ENCODE measurements at places on chromosomes 7 and 10.

DNA sequence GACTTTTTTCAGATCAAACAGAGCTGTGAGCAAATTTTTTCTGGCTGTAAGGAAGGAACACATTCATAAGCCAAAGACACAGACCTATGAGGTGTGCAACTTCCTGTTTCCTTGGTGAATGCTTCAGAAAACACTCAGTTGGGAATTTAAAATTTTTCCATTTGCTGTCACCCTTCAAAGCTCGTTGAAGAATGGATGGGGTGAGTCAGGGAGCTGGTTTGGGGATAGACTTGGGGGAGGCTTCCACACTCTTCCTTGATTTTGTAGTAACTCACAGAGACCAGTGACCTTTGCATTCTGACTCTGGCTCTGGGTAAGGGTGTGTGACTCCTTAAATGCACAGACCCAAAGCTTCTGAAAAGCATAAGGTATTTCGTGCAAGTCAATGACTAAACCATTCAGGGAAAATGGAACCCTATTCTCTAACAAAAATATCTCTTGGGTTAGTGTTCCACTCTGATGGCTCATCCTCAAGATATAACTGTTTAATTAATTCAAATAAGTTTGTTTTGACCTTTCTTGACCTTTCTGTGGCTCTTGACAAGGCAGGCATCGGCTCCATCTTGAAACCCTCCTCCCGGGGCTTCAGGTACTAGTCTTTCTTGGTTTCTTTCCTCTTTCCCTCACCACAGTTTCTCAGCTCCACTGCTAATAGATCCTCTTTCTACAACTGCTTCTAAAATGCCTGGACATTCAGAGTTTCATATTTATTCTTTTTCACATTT is 227.8 kb upstream of the INHBA start:
- DNase-seq: no peak

DNA sequence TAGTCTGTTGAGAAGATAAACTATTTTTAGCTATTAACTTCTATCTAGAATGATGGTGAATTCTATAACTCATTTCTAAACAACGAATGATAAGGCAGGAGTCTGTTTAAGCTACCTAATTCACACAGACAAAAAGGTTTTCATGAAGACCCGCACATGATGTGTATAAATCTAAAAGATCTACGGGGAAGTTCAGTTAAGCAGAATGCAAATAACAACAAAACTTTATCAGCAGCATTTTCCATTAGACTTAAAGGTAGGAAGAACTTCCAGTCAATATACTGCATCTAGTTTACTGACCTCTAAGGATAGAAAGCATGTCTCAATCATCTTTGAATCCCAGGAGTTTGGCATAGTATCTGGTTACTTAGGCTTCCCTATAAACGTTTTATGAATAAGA is 62.6 kb downstream of the CDK6 start:
- no peak for DNase-seq

DNA sequence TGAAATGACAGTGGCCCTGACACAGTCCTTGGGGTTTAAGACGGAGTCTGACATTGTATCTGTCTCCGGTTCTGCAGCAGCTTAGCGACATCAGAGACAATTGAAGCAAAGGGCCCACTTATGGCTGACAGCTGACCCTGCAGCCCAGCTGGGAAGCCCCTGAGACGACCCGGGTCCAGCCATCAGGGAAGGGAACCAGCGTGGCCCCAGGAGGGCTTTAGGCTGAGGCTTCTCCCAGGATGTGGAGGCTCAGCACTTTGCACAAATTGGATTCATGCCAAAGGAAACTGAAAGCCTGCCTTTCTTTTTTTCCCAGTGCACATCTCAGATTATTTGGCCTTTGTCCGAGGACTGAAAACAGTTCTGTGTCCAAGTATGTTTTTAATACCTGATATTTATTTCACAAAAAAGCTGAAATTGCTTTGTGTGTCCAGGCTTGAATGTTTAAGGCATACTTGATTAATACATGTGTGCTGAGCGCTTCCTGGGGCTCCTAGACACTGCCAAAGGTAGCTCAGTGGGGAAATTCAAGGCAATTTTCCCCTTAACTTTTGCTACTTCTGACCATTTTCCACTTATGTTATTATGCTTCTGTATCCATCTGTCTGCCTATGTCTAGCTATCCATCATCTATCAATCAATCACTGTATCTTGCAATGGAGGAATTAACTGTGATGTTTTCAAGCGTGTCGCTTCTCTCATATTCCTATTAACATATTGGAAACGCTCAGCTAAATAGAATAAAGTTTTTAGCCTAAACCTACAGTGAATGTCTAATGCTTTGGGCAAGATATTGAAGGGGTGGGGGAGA is 34.8 kb downstream of the KLF6 start:
- DNase-seq: no peak

GRCh38 chr7:37690206-37690605 is 6.6 kb downstream of the GPR141 start:
- DNase-seq: no peak

GRCh38 chr10:97178074-97178473 is 7.7 kb downstream of the SLIT1 start:
- DNase-seq: no peak

GRCh38 chr10:23525406-23525805 is 86.5 kb downstream of the OTUD1 start:
- no peak for DNase-seq

DNA sequence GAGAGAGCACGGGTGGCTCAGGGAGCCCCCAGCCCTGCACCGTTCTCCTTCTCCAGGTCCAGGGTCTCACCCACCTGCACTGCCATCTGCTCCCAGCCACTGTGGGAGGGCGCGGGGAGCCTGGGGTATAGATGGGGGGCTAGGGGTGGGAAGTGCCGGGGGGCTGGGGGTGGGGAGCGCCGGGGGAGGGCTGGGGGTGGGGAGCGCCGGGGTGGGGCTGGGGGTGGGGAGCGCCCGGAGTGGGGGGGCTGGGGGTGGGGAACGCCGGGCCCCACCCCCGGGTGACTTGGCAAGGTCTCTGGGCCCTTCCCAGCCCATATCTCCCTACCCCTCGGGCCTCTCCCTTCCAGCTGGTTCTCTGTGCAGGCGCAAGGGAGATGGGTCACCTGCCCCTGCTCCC is at the start of gene GRIFIN:
TSS of gene GRIFIN (minus strand) at position 101 of the 400 bp plus-strand sequence. CDS start at position 86, 15 bp downstream.
- DNase-seq: no peak

DNA sequence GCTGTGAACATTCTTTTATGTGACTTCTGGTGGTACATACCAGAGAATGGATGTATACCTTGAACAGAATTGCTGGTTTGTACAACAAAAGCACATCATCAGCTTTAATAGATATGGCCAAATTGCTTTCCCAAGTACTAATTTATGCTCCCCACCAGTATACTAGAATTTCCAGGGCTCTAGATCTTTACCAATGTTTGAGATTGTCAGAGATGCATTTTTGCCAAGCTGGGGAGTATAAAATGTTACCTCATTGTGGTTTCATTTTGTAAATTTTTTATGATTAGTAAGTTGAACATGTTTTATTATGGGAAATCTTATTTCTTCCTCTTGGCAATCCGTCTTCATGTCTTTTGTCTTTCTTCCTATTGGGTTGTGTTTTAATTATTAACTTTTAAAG is 179.9 kb upstream of the TMEM106B start:
- no peak for DNase-seq

DNA sequence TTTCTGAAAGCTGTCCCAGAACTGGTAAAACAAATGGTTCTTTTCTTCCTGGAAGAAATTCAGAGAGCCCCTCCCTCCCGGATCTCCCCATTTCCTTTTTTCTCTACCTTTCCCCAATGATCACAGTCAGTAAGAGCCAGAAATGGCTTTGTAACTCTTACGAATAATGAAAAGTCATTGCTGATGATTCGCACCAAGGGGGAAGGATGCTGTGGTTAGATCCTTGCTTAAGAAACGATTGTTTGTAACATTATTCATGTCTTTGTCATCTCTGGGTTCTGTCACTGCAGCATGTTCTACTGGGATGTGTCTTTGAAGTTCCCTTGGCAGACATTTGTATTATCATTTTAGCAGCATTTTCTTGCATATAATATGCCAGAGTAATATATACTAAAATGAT is 138.9 kb downstream of the CACNB2 start:
- no peak for DNase-seq

DNA sequence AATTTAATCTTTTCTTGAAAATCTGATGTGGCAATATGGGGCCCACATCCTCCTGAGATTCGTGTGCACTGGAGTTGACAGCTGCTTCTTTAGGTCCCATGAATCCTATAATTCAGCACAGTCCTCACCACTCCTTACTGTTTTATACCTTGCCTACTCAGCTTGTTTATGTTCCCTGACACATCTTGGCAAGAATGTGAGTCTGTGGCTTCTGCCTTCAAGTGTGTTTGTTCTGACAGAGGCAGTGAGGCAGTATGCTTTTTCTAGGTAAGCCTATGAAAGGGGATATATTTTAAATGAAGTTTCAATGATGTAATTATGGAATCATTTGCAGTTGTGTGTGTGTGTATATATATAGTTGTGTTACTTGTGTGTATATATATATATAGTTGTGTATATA is 106.4 kb downstream of the AMPH start:
- no peak for DNase-seq

GRCh38 chr10:68732651-68733050 is 11.6 kb downstream of the CCAR1 start:
- no peak for DNase-seq

DNA sequence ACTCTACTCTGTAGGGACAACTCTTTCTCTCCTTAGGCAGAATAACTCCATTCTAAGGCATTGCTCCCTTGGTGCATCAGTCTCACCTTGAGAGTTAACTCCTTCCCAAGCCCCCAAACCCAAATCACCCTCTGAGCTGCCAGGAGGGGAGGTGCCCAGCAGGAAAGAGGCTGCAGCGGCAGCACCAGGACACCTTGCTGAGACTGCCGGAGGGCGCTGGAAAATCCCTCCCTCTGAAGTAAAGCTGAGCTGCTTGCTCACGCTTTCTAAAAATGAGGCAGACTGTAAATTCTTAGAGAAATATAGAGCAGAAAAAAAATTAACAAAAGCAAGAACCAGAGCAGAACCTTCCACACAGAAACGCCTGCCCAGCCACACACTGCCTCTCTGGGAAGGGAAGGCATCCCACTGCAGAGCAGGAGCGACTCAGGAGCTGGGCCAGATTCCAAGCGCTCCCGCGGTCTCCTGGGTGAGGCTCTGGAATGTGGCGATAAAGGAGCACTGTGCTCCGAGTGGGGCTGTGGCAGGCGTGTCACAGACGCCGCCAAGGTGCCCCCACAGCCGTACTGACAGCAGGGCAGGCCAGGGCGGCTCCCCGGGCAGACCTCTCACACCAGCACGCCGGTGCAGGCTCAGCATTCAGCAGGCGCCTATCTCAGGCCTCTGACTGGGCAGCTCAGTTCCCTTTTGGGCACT is 202.1 kb downstream of the TNS3 start:
- DNase-seq: no peak

GRCh38 chr10:60473557-60473956 is 83.9 kb upstream of the ANK3 start:
- DNase-seq: no peak
